ENCODE measurements at places on chromosomes 2 and 18.

GRCh38 chr18:79555885-79556284 is 123.7 kb upstream of the CTDP1 start:
- DNase-seq, result no peak

GRCh38 chr2:175359710-175360109 is 178.2 kb upstream of the ATP5MC3 start:
- no peak for DNase-seq

DNA sequence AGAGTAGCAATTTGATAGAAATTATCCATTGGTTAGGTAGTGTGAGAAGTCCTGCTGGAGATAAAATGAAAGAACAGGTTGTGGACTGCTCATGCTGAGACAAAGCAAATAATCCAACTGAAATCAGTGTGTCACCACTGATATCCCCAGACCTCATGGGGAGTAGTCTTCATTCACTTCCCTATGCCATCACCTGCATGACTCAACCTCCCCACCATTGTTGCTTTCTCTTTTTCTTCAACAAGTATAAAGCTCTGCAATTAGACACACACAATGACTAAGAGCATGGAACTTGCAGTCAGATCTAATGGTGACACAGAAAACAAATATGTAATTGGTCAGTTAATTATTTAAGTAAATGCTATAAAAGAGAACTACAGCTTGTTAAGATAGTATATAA is 475.3 kb downstream of the RIT2 start:
- DNase-seq, result no peak

DNA sequence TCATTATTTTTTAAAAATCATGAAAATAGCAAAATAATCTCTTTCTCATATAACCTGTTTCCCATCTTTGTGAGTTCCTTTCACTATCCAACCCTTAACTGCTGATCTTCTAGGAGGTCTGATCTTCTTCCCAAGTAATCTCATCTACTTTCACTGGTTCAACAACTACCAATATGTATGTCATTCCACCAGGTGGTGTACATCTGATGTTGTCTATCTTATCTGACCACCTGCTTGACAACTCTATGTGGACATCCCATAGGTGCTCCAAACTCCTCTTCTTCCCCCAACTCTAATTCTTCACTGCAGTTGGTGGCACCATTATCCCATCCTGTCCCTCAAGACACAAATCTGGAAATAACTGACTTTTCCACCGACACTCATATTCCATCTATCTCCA is 62.5 kb downstream of the FAM228A start:
- DNase-seq, result no peak

- no peak for DNase-seq
These were observed 43.3 kb downstream of the PLEKHB2 start for GRCh38 chr2:131148426-131148825.

- no peak for DNase-seq
These were observed 57.4 kb upstream of the MYCN start for GRCh38 chr2:15882761-15883497.

DNA sequence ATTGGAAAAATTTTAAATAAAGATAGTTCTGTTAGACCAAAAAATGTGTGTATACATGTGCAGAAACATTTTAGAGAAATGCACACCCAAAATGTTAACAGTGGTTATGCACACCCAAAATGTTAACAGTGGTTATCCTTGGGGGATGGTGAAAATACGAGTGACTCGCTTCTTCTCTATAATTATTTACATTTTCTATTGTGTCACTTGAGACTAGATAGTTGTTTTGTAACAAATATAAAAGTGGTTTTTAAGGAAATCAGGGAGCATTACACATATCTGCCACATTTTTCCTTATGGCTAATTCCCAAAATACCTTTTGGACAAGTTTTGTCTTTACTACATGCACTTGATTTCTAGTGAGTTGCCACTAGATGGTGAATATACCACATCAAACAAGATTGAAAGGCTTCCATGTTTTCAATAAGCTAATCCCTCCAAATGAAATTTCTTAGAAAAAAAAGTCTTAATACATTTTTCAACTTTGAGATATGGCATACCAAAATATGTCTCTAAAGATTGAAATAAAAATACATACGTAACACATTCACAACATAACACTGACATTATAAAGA is 9.0 kb upstream of the HIBCH start:
- no peak for DNase-seq

DNA sequence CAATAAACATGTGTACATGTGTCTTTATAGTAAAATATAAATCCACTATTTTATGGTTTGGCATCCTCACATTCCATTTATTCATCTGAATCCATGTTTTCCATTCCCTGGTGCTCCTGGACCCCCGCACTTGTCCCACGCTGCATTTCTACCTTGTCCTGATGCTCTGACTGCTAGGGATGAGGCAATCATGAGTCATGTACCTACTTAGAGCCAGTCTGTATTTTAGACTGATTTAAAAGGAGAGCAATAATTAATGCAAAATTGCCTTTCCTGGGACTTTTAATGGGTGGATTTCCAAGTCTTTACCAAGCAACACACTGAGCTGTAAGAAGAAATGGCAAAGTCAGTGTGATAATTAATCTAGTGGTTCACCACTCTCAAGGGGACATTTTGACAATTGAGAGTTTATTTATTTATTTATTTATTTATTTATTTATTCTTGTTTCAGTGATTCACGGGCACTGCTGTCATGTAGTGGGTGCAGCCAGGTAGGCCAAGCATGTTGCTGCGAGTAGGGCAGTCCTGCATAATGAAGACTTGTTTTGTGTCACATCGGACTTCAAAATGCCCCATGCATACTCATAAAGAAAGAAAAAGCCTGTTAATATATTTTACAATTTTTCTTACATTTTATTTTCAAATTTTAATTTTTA is 419.3 kb upstream of the VWC2L start:
- no peak for DNase-seq

GRCh38 chr2:216478151-216478550 is 20.5 kb upstream of the RPL37A start:
- no peak for DNase-seq

DNA sequence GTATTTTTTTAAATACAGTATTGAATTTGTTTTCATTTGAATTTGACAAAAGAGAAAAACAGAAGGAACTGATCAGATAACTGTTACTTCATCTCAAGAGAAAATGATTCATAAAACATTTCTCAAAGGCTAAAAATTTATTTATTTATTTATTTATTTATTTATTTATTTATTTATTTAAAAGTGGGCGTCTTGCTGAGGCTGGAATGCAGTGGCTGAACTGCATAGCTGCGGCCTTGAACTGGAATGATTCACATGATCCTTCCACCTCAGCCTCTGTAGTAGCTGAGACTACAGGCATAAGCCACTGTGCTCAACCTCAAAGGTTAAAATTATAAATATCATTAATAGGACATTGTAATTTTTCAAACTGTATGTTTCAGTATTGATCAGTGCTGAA is 4.5 kb upstream of the PUM2 start:
- no peak for DNase-seq

DNA sequence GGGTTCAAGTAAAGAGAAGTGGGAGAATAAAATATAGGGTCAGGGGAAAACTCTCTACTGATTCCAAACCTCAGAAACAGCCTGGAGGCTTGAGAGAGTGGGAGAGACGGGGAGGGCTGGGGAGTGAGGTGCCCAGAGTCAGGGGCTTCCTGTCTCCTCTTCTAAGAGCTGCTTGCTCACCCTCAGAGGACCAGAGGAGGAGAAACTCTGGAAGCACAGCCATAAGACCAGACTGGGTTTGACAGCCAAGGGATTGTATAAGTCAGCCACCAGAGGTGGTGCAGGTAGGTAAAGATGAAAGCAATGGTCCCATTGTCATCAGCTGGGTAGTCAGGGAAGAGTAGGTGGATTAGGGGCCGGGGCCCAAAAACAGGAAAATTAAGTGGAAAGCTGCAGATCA is 259.4 kb downstream of the TNS1 start:
- no peak for DNase-seq

GRCh38 chr2:170310876-170311502 is 133.0 kb downstream of the MYO3B start:
- DNase-seq, result no peak

DNA sequence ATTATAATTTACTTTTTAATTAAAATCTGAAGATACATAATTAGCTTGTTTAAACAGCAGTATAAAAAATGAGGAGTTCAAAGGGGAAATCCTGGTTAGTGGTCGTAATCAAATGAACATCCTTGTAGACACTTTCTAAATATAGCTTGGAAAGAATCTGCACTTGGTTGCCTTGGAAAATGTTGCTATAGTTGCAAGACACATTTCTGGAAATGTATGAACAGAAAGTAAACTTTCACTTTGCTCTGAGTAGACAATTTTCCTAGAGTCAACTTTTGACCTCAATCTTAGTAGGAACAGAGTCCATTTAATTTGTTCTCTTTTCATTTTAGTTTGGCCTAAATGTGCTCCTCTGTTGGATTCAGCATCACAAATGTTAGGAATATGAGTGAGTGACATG is 38.3 kb downstream of the GCA start:
- no peak for DNase-seq

GRCh38 chr18:27749194-27749593 is 427.7 kb downstream of the CDH2 start:
- DNase-seq, result no peak

GRCh38 chr2:148721520-148721931 is 77.0 kb downstream of the EPC2 start:
- DNase-seq, result no peak

- no peak for DNase-seq
These were observed 230.7 kb downstream of the MYO3B start for GRCh38 chr2:170408461-170409163.

- no peak for DNase-seq
These were observed 127.5 kb upstream of the ID2 start for GRCh38 chr2:8554296-8554806.

DNA sequence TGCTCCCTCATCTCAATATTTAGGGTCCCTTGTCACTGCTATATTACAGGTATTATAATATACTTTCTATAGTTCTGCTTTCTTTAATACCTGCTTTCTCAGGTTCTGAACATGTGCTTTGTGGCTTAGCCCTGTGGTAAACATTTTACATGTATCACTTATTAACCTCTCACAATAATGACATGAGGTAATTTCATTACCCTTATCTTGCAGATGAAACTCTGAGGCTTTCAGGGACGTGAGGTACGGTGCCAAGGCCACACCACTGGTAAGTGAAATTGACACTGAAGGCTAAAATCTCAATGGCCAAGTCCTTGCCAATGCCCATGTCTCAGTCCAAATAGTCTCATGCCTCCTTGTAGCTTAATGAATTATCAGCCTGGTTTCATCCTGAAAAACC is 21.7 kb downstream of the LINC00305 start:
- no peak for DNase-seq

DNA sequence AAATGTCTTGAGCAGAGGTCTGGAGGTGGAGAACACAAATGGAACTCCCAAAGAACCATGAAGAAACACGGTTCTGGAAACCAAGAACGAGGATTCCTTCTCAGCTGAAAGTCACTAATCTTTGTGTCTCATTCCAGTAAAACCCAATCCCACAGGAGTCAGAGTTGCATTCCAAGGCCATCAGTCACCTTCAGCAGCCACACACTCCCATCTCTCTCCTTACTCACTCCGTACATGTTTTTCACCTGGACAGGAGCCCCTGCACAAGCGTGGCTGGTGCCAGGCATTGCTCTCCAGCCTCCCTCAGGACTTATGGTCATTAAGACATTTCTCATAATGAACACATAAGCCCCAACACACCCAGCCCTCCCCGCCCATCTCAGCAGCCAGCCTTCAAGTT is 175.4 kb upstream of the SIX2 start:
- no peak for DNase-seq

GRCh38 chr2:224359569-224359968 is 42.3 kb downstream of the FAM124B start:
- DNase-seq, result no peak

GRCh38 chr18:35731701-35732100 is 150.2 kb downstream of the GALNT1 start:
- DNase-seq, result no peak

DNA sequence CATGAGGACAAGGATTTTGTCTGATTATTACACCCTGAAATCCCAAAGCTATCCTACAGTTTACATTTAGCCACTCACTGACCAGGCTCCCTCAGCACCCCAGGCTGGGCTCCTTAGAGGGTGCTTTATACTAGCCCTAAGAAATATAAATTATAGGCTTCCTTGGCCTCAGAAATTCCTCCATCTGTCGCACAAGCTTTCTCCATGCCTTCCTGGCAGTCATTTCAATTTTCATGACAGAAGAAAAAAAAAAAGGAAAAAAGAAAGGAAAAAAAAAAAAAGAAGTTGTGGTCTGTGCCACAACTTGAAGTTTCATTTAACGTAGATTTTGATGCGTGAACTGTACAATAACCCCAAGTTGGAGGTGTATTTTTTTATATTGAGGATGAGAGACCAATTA is 719.5 kb downstream of the BCL11A start:
- no peak for DNase-seq

- no peak for DNase-seq
These were observed 122.1 kb upstream of the STPG4 start for GRCh38 chr2:47277187-47277586.

- no peak for DNase-seq
These were observed 200.6 kb downstream of the RND3 start for GRCh38 chr2:150286730-150287362.

DNA sequence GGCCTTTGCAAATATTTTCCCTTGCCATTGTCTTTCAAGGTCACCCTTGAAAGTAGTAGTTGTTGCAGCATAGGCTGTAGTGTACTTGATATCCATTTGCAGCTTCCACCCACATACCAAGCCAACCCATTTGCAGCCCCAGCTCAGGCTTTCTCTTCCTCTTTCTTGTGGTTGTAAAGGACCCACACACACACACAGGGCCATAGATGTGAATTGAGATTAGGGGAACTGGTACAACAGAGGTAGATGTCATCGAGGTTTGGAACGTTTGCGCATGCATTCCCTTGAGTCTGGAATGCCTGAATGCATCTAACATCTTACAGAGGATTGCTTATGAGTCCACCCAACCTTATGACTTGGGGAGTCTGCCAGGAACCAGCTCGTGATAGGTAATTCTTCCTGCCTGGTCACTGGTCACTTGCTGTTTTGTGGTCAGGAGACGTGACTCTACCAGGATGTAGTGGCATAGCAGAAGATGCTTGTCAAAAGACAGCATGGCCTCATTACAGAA is 91.9 kb downstream of the MRPS9 start:
- no peak for DNase-seq

GRCh38 chr2:1907291-1907690 is 163.0 kb upstream of the PXDN start:
- DNase-seq, result no peak

DNA sequence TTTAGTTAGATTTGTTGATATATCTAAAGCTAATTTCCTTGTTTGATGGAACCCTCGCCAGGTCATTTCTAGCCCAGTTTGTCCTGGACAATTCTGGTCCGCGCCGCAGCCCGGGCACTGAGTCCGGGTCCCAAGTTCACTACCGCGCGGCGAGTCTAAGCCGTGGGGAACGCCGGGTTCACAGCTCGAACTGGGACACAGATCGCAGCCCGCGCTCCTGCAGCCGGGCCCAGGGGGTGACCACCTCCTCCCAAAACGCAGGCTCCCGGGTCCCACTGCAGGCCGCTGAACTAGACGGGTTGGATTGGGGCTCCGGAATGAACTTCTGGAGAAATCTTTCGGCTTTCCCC is 681 bp downstream of the ACADL start:
- DNase-seq, result no peak
